Gastroesophageal sphincter (tissue), 4 donors: ENCODE measurements at places on chromosomes 1 and 21. TPM values are rescaled to one million over a fixed set of nuclear protein-coding genes. Genes with fewer than 3 reads are reported as not detected.
A peak's percentile ranks its signal among the peaks of the same experiment; 100 is the strongest.

Gene RAB42
- total RNA-seq: 2.9 TPM

Gene C1orf87
- 0.54 TPM for total RNA-seq

DNA sequence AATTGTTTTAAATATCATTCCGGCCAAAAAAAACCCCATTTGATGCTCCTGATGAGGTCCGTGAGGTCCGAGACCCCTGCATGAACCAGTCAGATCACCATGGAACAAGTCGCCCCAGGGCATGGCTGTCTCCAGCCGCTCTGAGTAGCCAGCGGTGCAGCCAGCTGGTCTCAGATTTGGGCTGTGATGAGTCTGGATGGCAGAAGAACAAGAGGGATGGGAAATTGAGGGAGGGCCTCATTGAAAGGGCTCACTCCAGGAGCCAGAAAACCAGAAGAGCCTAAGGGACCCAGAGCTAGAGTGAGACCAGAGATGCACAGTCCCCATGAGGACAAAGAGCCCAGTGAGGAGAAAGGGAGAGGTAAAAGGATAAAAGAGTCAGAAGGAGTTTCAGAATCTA, 174.0 kb downstream of the TOMM20 start:
- no peak for ATAC-seq

Gene FTCD
- total RNA-seq: not detected

DNA sequence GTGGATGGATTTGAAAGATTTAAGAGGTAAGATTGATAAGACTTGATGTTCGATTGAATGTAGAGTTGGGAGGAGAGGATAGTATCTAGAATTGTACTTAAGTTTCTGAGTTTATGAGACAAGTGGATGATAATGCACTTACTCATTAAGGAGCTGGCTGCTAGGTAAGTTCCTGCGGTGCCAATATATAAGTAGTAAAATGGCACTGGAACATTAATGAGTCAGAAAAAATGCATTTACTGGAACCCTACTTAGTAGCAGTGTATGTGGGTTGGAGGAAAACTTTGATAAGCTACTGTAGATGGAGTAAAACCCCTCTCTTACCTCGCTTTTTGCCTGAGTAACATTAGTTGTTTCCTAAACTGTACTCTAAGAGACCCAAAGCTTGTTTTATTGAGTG, 68.2 kb downstream of the ZFYVE9 start:
- ATAC-seq: no peak

DNA sequence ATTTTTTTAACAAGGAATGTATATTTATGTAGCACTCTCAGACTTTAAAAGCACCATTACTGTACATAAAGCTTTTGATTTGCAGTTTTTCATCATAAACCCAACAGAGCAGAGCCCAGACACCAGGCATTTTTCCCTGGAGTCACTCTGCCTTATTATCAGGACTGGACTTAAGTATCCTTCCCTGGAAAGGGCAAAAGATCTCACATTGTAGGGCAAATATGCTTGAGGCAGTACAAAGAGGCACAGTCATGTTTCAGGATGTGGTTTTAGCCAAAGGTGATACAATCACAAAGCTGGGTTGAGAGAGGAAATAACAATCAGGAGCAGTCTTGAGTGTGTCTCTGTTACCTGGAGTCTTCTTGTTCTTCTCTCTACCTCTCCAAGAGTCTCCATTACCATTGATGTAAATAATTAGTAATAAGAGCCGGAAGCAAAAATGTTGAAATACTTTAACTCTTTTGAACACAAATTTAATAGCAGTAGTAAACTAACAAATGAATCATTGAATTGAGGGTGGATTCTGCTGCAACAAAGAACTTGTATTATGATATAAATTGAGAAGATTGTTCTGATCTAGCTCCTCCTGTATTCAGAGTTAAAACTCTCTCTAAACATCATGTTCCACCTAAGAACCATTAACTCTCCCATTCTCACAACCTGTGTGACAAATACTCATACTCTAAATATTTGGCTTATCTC, 160.5 kb downstream of the LTN1 start:
- no peak for ATAC-seq

GRCh38 chr1:2481885-2482284, 5.8 kb downstream of the PLCH2 start:
- ATAC-seq: no peak

GRCh38 chr1:202248861-202249260, 55.3 kb downstream of the LGR6 start:
- no peak for ATAC-seq

Gene PFKFB2
- 5.3 TPM for total RNA-seq

- peak; percentile 36 for ATAC-seq
Measured at GRCh38 chr1:57599236-57599994, 175.6 kb upstream of the DAB1 start.

GRCh38 chr21:42414928-42415769, 11.4 kb downstream of the UBASH3A start:
- ATAC-seq: no peak

Gene KIF21B
- total RNA-seq: 1.2 TPM

- no peak for ATAC-seq
Measured at GRCh38 chr1:163794551-163794950, 472.8 kb downstream of the NUF2 start.

DNA sequence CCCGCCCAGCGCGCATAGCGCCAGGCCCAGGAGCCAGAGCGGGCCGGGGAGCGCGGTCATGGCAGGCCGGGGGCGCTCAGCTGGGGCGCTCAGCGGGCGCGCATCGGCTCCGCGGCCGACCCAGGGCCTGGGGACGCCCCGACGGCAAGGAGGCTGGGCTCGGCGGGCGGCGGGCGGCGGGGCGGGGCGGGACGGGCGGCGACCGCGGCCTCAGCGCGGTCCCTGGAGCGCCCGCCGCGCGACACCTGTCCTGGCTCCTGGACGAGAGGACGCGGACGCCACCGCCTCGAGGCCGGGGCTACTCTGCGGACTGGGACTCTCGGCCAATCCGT, 273 bp downstream of the BMP8B start:
- no peak for ATAC-seq

- ATAC-seq: no peak
Measured at GRCh38 chr1:6145864-6146410, 34.2 kb downstream of the CHD5 start.

- no peak for ATAC-seq
Measured at GRCh38 chr21:26379561-26379960, 193.5 kb downstream of the CYYR1 start.

- ATAC-seq: no peak
Measured at GRCh38 chr1:14756589-14757285, 158.3 kb downstream of the KAZN start.

Gene RPE65
- total RNA-seq: not detected

GRCh38 chr1:4324525-4324924, 329.9 kb upstream of the AJAP1 start:
- no peak for ATAC-seq

Gene ST6GALNAC5
- 3.6 TPM for total RNA-seq

DNA sequence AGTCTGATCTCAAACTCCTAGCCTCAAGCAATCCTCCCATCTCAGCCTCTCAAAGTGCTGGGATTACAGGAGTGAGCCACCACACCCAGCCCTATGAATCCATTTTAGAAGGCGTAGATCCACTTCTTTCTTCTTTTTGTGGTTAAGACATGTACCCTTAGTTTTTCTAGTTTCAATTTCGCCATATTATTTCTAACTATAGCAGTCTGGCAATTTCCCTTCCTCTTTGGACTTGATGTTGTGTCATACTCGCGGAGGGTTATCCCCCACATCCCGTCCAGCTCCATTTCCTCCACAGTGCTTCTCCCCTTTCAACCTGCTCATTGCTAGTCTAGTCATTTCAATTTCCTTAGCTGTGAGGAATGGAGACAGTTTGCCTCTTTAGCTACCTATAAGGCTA, 5.2 kb upstream of the LRRC8D start:
- peak; percentile 31 for ATAC-seq

GRCh38 chr1:212233321-212233720, 51.9 kb upstream of the PPP2R5A start:
- no peak for ATAC-seq

Gene VAV3
- total RNA-seq: 2.5 TPM

DNA sequence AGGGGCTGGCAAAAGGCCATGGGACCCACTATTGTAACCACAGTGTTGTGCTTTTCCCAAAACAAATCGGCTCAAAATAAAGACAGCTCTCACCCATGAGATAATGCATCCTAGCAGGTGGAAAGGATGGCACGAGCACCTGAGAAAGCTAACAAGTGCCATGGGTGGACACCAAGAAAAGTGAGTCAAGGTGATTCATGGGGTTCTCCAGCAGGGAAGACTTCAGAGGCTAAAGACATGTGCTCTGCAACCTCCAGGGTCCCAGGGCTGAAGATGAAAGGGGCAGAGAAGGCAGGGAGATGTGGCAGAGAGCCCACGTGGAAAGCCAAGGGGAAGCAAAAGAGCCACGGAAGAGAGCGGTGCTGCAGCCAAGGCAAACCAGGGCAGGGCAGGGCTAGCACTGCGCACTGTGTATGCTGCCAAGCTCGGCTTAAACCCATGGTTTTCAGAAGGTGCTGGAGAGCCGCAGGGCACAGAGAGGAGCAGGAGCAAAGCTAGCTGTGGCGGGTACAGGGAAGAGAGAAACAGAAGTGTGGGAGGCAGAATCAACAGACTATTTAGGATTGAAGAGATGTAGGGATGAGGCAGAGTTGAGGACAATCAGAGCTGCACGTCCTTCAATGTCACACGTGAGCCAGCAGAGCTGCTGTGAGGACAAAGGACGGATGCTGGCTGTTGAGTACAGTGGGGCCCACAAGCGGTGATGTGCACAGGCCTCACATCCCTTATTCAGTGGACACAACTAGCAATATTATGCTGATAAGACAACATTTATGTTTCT, 41.8 kb upstream of the C1orf198 start:
- peak; percentile 57 for ATAC-seq

Gene LEFTY1
- not detected for total RNA-seq

Gene PROX1
- total RNA-seq: 1.9 TPM

Gene FCRL5
- total RNA-seq: 0.05 TPM

Gene RIPK4
- total RNA-seq: 2.2 TPM

Gene PAPPA2
- 0.10 TPM for total RNA-seq

- peak; percentile 57 for ATAC-seq
Measured at GRCh38 chr1:63316984-63317816, 5.2 kb upstream of the FOXD3 start.

- no peak for ATAC-seq
Measured at GRCh38 chr1:41498391-41498790, 13.9 kb upstream of the EDN2 start.

DNA sequence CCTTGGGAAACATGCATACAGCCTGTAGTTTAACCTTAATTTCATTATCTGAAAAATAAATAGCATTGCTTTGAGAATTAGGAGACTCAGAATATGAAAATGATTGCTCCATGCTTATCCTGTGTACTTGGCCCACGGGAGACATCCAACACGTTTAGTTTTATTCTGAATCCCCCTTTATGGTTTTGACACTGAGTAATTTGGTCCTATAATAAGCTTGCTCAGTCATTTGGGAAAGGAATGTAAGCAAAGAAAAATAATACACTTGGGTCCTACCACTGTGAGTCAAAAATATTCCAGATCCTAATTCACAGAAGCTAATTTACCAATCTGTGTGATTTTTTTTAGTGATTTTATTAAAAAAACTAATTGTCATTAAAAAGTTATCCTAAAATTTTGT, 557.3 kb downstream of the USP25 start:
- no peak for ATAC-seq

GRCh38 chr1:94746635-94747525, 73.3 kb upstream of the SLC44A3 start:
- peak; percentile 76 for ATAC-seq

DNA sequence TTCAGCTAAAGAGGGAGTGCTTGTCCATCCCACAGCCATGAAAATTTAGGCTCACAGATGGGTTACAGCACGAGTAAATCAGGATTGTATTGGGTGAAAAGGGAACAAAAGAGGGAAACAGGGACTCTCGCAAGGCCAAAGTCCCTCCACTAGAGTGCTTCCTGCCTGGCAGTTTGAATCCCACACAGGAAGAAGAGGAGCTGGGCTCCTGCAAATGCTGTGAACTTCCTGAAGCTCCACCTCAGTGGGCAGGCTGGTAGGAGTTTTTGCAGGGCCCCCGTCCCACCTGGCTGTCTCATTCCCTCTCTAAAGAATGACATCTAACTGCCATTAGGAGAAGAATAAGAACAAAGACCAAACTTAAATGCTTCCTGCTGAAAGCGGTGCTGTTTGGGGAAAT, 712.0 kb upstream of the PRMT6 start:
- no peak for ATAC-seq
